ENCODE measurements at places on chromosomes 12 and 14.
A peak's percentile ranks its signal among the peaks of the same experiment; 100 is the strongest.

DNA sequence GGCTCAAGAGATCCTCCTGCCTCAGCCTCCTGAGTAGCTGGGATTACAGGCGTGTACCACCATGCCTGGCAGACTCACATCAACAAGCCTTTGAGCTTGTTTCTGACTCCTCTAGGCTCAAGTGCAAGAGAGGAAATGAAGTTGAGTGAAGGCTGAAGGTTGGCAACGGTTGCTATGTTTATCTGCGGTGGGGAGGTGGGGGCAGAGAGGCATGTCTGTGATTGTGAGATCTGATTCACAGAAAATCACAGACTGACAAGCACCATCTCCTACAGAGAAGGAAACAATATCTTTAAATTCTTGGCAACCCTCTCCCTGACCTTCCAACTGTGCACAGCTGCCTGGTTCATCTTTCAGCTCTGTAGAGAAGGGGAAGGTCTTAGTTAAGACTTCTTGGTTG lies 22.1 kb upstream of the NINJ2 start:
- DNase-seq = peak; percentile 57

DNA sequence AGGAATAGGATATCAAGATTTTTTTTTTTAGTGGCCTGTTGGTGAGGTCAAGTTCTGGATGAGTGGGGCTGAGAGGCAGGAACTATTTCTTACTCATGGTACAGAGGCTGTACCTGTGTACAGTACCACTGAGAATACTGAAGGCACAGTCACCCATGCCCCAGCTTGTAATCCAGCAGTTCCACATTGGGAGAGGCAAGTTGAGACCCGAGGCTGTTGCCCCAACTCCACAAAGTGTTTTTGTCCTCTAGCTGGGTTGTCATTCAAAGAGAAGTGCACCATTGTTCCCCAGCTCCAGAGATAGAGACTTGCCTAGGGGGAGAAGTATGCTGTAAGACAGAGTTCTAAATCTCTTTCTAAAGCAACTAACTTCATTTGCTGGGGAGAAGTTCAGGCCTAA lies 38.7 kb downstream of the ARID2 start:
- DNase-seq = no peak

DNA sequence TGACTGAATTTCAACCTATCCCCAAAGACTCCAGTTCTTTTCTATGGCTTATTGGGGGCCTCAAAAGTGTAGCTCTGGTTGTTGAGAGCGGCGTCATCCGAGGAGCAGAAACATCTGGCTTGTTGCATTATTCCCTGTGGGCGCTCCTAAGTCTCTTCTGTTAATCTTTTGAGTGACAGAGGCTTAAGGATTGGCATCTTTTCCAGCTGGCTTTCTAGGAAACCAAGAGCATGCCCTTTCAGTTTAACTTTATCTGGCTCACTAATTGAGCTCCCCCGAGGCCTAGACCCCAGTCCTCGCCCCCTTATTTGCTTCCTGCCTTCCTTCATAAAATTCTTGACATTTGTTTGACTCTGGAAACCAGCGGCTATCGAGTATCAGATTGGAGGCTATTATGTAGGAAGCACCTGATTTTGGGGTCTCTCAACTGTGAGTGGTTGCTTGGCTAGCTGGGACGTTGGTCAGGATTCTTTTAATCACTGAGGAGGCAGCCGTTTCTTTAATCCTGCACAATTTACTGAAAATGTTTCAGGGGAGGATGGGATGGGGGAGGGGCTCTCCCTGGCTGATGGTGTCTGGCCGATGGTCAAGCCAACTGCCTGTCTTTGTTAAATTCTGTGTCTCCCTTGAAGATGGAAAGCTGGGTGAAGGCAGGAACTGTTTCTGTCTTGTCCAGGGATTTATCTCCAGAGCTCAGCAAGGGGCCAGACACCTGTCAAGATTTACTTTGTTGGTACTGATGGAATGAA lies 3.1 kb downstream of the SMOC1 start:
- DNase-seq = no peak

DNA sequence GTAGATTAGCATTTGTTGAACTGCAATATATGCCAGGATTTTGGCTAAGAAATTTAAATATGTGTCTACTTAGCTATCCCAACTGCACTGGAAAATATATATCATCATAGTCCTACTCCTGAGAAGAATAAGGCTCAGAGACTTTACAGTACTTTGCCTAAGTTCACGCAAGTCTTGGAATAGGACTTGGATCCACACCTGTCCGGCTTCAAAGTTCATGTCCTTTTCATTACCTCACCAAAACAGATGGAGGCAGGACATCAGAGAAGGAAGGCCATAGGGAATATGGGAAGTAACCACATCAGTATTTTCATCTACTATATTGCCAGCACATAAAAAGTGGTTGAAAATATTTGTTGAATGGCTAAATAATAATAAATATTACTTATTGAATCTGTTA lies 358.5 kb downstream of the PRKD1 start:
- no peak for DNase-seq

- DNase-seq = no peak
Observed at GRCh38 chr12:31849090-31849687, 110.0 kb upstream of the RESF1 start.

GRCh38 chr12:24364921-24365320 lies 415.5 kb upstream of the SOX5 start:
- DNase-seq = no peak

- DNase-seq = no peak
Observed at GRCh38 chr14:100524233-100524932, 62.8 kb downstream of the BEGAIN start.

DNA sequence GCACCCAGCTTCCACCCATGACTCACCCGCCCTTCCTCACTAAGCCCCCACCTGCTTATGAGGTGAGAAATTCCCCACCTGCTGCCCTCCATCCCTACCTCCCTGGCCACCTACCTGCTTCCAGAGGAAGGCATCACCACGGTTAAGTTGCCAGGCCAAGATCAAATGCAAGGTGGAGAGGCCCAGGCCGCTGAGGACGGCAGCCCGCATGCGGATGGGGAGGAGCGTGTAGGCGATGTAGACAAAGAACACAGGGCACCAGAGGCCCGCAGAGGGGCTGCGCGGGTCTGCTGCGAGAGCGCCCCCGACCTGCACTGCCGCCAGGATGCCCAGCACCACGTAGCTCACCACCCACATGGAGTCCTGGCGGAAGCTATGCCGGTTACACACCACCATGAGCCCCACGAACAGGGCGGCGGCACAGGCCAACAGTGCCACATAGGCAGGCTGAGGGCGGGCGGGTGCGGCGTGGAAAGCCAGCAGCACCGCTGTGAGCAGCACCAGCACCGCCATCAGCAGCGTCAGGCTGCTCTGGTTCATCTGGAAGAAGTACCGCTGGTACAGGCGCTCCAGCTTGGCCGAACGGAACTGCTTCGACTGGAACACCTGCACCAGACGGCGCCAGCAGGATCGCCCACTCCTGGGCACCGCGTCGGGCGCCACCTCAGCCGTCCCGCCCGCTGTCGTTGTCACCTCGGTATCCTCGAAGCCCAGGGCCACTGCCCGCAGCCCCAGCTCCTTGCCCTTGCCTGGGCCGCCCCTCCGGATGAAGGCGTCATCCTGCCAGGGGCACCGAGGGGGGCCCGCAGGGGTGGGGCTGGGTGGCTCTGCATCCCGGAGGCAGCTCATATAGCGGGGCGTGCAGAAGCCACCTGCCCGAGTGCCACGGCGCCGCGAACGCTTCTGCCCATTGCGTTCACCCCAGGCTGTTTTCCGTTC lies 6.2 kb downstream of the ADCY6 start:
- DNase-seq = no peak

DNA sequence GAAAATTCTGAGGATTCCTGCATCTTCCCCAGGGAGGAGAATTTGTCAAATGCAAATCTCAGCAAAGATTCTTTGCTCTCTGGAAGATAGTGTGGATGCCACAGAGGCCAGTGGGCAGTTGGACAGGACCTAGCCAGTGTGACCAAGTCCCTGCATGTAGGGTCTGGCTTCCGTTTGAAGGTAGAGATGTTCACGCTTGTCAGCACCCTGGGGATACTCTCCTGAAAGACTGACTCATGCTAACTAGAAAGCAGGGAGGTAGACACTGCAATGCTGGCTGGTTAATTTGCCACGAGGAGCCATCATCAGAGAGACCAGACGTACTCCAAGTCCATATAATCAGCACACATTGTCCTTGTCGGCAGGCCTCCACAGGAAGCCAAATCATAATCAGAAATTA lies 130.1 kb downstream of the SAMD4A start:
- DNase-seq = no peak

GRCh38 chr14:23160924-23161522 lies 22.4 kb downstream of the SLC7A8 start:
- DNase-seq = no peak

DNA sequence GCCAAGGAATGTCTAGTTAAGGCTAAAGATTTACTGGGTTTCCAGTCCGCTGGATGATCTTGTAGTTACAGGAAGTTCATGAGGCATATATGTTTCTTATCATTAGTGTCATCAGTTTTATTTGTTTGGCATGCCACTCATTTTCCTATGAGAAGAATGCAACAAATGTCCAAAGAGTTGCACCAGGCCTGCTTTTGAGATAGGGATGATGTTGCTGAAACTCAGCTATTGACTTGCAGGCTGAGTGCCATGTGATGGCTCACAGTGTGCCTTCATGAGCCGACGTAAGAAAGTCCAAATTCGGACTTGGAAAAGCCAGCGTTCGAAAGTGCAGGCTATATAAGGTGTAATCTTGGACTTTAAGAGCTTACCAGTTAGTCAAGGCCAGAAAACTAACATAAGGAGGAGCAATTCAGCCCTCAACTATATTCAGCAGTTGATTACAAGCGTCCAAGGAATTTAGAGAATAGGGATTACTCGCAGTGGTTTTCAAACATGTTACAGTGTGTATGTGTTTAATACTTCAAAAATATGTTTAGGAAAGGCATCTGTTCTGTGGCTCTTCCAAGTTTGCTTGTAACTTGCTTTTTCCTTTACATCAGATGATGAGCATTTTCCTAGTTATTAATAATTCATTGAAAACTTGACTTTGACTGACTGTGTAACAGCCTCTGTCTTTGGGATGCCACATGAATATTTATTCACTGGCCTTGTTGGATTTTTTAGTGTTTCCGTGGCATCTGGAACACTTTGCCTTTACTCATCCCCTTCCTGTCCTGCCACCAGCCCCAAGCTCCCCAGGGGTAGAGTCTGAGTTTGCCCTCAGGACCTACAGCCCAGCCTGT lies 101.3 kb downstream of the LGMN start:
- DNase-seq = no peak

- DNase-seq = no peak
Observed at GRCh38 chr12:39628836-39629235, 9.2 kb upstream of the ABCD2 start.

DNA sequence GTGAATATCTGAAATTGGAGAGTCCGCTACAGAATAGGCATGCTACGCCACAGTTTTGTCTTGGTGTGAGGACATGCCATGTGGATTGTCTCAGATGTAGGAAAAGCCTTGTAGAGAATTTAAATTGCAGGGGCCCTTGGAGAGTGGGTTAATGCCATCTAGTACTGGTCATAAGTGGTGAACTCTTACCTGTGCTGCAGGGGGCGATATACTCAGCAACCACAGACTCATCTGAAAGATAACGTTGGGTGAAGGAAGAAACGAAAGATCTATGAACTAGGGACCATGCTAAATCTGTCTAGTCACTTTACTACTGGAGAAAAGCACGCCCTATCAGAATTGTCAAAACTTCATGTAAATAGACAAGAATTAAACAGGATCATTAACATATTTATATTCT lies 33.7 kb upstream of the A2M start:
- DNase-seq = no peak

- no peak for DNase-seq
Observed at GRCh38 chr14:98994561-98994960, 277.4 kb downstream of the BCL11B start.

GRCh38 chr14:97642631-97643030 lies 845.4 kb downstream of the VRK1 start:
- no peak for DNase-seq

- DNase-seq = no peak
Observed at GRCh38 chr14:68714991-68715924, 77.6 kb downstream of the ZFP36L1 start.

DNA sequence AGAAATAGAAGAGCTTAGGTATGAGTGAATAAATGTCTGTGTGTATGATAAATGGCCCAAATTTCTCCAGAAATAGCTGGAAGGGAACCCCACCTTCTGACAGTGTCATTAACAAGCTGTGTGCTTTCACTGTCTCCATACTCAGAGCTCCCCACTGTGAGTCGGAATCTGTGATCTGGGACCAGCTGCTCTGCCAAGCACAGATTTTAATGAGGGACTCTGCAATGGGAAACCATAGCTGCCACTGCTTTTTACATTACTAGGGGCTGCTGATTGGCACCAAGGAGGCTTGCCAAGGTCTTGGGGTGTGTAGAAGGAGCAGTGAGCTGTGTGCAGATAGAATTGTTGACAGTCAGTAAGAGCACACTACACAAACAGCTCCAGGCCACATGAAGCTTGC lies 244.2 kb upstream of the CCDC196 start:
- no peak for DNase-seq

- no peak for DNase-seq
Observed at GRCh38 chr12:49939307-49939706, 11.2 kb upstream of the AQP2 start.

- DNase-seq = no peak
Observed at GRCh38 chr14:34496007-34496678, 34.1 kb upstream of the SPTSSA start.

GRCh38 chr12:12290206-12290605 lies 23.4 kb upstream of the LRP6 start:
- DNase-seq = no peak

DNA sequence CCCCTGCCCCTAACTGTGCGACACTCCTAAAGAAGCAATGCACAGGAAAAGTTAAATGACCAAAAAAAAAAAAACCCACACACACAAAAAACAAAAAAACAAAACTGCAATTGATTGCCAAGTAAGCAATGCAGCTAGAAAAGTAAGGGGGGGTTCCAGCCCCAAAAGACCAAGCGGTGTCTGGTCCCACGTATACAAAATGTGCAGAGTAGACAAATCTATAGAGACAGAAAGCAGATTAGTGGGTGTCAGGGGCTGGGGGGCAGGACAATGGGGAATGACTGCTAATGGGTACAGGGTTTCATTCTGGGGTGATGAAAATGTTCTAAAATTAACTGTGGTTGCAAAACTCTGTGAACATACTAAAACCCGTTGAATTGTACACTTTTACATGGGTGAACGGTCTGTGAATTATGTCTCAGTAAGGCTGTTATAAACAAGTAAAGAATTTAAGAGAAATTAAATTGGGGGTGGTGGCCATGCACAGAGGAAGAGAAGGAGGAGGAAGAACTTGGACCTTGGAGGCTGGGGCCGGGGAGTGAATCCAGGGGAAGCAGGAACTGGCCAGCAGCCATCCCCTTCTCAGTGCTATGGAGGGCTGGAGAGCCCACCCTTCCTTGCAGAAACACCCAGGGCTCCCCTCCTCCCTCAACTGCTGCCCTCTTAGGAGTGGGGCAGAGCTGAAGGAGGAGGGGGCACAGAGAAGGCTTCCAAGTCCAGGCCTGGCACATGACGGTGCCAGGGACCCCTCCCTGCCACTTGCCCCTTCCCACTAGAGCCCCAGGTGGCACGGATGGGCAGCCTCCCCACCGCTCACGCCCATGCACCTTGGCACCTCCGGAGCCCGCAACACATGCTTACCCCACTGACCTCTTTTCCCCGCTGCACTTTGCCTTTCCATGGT lies 45.4 kb downstream of the KDM2B start:
- no peak for DNase-seq
